ENCODE measurements at places on chromosomes 7 and 10. TPM values are rescaled to one million over a fixed set of nuclear protein-coding genes. Genes with fewer than 3 reads are reported as not detected.

GRCh38 chr10:12966067-12966466 is 35.4 kb downstream of the CCDC3 start:
- no peak for DNase-seq

DNA sequence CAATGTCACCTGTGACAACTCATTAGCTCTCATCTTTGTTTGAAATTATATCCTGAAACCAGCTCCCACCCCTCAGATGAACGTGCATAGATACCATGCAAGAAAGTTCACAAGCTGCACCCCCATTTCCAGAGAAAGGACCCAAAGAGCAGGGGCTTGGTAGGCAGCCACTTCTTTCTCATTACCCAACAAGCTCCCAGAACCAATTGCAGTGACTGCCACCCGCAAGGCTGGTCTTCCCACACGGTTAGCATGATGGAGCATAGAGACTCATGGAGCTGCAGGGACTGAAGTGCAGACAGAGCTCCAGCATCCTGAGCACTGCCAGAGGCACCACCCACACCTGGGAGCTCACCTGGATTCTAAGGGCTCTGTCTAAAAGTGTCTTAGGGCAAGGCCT is 28.5 kb downstream of the FRMPD2 start:
- DNase-seq: no peak

- DNase-seq: no peak
Measured at GRCh38 chr10:92689663-92690210, at the start of gene HHEX. TSS of gene HHEX (plus strand) at chr10:92689955. CDS start at chr10:92689987, 32 bp downstream.

MMD2 gene
- 7.1 TPM for total RNA-seq

NPSR1 gene
- total RNA-seq: 0.11 TPM

AGFG2 gene
- 10.6 TPM for total RNA-seq

NPC1L1 gene
- 0.10 TPM for total RNA-seq

GTF2IRD1 gene
- 11.7 TPM for total RNA-seq

SEMA3C gene
- total RNA-seq: 153 TPM

HABP2 gene
- total RNA-seq: 0.50 TPM

DNA sequence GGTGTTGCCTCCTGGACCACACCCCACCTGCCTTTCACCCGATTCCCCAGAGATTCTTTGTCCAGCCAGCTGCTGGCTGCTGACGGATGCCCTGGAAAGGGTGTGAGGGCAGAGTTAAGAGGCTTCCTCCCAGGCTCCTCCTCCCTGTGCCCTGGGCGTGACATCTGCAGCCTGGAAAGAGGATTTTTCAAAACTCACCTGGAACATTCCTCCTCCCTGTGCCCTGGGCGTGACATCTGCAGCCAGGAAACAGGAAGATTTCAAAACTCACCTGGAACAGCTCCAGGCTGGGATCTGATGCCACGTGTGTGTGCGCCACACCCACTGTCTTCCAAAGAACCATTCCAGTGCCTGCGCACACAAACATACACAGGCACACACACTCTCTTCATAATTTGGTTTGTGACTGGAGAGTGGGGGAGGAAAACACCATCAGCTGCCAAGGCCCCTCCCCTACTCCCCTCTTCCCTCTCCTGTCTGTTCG is 5.2 kb downstream of the MARVELD1 start:
- DNase-seq: no peak

SSBP1 gene
- total RNA-seq: 86.5 TPM

DNA sequence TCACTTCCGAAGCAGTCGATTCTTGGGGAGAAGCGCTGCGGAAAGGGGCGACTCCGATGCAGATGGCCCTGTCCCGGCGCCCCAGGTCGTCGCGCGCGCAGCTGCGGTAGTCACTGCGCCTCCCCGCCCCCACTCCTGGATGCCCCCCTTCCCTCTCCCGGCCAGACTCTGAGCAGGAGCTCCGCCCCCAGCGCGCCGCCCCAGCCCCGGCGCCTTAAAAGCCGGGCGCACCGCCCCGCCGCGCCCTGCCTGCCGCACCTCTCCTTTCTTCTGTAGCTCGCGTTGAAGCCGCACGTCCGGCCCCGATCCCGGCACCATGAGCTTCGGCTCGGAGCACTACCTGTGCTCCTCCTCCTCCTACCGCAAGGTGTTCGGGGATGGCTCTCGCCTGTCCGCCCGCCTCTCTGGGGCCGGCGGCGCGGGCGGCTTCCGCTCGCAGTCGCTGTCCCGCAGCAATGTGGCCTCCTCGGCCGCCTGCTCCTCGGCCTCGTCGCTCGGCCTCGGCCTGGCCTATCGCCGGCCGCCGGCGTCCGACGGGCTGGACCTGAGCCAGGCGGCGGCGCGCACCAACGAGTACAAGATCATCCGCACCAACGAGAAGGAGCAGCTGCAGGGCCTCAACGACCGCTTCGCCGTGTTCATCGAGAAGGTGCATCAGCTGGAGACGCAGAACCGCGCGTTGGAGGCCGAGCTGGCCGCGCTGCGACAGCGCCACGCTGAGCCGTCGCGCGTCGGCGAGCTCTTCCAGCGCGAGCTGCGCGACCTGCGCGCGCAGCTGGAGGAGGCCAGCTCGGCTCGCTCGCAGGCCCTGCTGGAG is at the start of gene INA:
INA (plus strand) TSS at position 243 of the 817 bp plus-strand sequence; CDS start at position 317, 74 bp downstream.
- DNase-seq: peak; percentile 55

GARIN1A gene
- total RNA-seq: 2.6 TPM

GRCh38 chr7:90629297-90629918 is 33.3 kb downstream of the CDK14 start:
- DNase-seq: peak; percentile 47

DNA sequence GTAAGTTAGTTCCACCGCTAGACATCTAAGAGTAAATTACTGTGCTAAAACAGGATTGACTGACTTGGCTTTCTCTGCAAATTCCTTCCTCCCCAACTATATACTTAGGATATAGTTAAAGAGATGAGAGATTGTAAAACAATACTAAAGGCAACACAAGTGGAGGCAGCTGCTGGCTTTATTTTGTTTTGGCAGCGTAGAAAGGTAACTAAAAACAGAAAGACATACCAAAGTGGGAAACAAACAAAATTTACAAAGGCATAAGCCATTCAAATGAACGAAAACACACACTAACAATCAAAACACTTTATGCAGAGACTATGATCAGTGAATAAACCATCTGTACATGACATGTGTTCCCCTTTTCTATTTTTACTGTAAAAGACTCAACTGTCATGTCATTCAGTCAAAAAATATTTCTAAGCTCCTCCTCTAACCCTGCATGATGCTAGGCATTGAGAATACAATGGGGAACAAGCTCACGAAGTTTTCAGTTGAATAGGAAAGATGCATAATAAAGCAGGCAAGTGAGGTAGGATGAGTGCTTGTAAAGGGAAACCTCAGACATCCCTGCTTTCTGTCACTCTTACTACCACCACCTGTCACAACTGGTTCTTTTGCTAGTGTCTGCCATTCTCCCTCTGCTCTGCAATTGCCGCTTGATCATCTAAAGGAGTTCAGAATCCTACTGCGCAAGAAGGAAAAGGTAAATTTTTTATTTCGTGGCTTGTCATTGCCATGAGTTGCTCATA is 64.2 kb upstream of the COL1A2 start:
- DNase-seq: no peak

DNA sequence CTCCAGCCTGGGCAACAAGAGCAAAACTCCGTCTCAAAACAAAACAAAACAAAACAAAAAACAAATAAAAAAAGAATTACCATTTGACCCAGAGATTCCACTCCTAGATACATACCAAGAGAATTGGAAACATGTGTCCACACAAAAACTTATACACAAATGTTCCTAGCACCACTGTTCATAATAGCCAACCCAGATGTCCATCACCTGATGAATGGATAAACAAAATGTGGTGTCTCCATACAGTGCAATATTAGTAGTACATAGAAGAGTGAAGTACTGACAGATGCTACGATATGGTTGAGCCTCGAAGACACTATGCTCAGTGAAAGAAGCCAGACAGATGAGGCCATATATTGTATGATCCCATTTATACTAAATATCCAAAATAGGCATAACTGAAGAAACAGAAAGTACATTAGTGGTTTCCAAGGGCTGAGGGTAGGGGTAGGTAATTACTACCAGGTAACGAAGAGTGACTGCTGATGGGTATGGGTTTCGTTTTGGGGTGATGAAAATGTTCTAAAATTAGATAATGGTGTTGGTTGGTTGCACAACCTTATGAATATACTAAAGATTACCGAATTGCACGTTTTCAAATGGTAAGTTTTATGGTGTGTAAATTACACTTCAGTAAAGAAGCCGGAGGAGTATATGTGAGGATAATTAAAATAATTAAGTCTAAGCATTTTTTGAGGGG is 20.0 kb downstream of the MYO1G start:
- DNase-seq: no peak

PLAU gene
- 5.3 TPM for total RNA-seq

DNA sequence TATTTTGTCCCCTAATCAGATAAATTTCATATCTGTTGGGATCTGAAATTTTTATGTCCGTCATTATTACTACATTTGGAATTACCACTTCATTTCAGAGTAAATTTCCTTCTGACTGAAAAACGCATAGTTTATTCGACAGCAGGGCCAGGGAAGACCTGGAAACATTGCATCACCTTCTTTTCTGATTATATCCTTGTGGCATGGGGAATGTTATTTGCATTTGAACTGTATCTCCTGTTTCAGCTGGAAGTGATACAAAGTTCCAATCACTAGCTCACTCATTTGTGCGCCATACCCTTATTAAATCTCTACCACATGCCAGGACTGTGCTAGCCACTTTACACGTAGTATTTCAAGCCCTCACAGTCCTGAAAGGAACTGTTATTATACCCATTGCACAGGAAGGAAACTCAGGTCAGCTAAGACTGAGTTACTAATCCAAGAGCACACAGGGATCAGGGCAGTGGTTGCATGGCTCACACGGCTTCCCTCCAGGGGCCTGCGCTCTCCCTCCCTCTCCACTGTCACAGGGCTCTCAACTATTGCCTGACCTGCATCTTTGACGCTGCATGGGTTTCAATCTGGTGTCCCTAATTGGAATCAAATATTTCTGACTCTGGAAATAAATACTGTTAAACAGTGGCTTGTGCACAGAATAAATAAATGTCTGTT is 84.4 kb upstream of the NANOS1 start:
- DNase-seq: no peak

- DNase-seq: no peak
Measured at GRCh38 chr7:20742913-20743312, 43.8 kb downstream of the SP8 start.

DNA sequence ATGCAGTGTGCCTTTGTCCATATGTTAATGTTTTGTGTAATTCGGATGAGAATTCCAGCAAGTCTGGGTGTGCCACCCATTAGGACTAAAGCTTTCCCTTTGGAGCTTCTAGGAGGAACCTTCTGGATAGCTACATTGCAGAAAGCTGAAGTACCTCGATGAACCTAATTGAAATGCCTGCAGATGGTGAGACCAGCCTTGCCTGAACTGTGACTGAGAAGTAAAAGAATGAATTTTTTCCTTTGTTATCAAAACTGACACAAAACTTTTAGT is 31.1 kb upstream of the FBXW4 start:
- no peak for DNase-seq

DNA sequence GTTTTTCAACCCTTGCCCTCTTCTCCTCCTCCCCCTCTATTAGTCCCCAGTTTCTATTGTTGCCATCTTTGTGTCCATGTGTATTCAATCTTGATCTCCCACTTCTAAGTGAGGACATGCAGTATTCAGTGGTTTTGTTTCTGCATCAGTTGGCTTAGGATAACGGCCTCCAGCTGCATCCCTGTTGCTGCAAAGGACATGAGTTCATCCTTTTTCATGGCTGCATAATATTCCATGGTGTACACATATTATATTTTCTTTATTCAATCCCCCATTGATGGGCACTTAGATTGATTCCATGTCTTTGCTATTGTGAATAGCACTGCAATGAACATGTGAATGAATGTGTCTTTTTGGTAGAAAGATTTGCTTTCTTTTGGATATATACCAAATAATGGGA is 190.4 kb upstream of the LYZL1 start:
- no peak for DNase-seq

DNA sequence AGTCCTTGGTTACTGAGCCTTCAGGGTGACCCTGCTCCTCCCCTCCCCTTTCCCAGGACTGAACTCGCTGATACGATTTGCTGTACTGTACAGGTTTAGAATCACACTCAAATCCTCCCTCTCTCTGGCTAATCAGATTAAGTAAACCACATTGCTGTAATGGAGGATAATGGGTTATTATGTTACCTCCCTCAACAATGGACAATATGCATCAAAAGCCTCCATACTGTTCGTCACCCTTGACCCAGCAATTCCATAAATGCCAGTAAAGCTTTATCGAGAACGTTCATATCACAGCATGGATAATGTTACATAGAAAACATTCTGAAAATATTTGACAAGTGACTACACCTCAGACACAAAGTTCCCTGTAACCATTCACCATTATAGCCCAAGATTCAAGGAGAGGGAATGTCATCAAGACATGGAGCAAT is 61.7 kb downstream of the FAM107B start:
- DNase-seq: no peak

- no peak for DNase-seq
Measured at GRCh38 chr10:6579904-6580278, at the start of gene PRKCQ. TSS of gene PRKCQ (minus strand) at chr10:6580276. CDS start at chr10:6515135, 65,141 bp downstream.

- no peak for DNase-seq
Measured at GRCh38 chr7:134155206-134155605, 28.1 kb downstream of the LRGUK start.

LOXL4 gene
- total RNA-seq: 1.6 TPM

UNC5B gene
- 43.9 TPM for total RNA-seq

DNA sequence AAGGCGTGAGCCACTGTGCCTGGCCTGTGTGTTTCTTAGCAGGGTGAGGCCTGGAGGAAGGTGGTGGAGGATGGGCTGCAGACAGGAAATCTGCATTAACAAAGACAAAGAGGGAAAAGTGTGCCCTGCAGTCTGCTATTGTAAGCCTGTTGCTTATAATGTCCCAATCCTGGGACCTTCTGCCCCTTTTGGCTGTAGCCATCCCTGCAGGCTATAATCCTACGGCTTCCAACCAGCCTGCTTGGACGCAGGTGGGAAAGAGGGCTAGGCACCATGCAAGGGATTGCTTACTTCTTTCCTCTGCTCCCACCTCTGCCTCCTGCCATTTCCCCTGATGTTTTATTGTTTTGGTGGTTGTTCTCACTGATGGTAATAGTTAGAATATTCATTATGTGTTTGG is 434.3 kb downstream of the PLXNA4 start:
- DNase-seq: no peak

CABCOCO1 gene
- 6.2 TPM for total RNA-seq

DNA sequence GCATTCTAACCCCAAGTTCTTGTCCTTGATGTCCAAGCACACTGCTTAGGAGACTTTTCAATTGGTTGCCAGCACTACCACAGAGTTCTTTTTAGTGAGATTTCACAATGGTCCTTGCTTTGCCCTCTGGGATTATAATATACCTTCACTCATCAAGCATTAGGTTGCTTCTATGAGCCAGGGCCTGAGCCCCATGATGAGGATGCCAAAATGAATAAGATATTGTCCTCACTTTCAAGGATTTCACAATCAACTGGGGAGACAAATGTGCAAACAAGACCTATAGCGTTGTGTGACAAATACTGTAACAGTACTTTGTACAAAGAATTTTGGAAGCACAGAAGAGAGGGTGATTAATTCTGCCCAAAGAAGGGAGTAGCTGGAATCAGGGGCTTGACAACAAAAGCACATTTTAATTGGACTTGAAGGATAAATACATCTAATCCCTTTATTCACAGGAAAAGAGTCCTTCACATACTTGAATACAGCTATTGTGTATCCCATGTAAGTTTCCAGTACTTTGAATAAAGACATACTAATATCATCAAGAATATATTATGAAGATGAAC is 263.6 kb upstream of the LRRN3 start:
- no peak for DNase-seq
